ENCODE measurements at places on chromosomes 2 and 18.

DNA sequence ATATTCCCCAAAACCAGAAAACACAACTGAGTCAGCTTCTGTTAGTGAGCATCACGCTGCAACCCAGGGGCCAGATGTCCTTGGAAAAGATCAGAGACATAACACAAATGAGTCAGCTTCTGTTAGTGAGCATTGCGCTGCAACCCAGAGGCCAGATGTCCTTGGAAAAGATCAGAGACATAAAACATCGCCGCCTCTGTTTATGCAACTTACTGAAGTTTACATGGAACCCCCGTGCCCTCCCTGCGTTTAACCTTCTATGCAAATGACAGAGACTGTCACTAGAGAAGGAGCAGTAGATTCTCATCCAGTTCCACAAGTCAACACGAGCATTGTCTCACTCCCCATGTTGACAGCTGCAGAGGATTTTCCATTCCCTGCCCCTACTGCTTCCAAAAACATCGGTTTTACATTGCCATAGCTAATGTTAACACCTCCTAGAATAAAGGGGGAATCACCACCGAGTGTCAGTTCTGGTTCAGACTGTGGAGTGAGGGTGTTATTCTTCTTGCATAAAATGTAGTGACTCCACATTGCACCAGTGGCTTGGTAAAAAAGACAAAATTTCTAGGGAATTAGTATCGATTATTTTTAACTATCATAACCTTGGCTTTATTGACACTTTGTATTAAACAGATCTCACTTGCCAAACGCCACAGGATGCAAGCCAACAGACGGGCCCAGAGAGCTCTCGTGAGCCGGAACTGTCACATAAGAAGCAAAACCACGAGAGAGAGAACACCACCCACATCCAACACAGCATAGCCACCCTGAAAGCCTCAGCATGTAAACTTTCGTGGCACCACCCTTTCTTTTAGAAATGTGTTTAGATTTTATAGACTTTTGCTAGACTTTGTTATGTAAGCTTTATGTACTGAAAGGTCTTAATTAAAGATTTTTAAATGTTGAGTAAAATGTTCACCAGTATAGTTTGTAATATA, 87.7 kb downstream of the SH3YL1 start:
- DNase-seq, result no peak

DNA sequence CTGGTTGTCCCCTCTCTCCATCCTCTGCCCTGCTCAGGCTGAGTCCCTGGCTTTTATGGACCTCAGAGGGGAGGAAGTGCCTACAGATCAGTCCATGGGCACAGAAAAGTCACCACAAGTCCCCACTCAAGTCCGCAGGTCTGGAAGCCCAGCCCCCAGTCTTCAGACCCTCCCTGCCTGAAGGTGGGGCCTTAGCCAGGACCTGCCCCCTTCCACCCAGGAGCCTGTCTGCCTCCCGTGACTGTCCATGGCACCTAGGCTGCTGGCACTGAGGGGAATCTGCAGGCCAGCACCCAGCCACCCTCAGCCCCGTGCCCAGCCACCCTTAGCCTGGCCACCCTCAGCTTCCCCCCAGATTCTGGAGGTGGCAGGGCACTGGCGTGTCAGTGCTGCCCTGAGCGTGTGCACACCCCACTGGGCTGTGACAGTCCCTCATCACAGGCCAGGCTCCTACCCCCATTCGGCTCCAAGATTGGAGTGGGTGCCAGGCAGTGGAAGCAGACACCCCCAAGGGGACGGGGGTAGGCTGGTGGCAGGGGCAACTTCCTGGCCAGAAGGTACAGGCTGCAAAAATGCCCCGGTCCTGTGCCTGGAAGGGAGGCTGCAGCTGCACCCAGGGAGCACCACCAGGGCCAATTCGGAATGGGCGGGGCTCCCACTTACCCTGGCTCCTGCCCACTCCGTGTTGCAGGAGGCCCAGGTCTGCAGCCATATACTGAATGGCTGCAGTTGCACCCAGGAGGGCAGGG, 154.7 kb upstream of the RMP24 start:
- DNase-seq, result no peak

DNA sequence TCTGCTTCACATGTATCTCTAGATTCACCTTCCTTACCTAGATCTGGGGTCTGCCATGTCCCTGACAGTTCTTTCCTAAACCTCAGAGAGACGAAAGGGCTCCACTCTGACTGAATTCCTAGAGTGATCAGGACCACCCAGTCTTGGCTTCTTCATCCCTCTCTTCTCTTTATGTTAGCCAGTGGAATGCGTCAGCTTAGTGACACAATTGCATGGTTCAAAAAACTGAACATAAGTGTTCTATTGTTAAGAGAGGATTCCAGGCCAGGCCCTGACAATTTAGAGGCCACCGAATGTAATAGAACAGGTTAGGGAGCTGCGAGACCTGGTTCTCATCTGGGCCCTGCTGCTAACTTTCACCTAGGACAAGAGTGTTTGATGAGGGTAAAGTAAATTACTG, 10.0 kb downstream of the PRELID3A start:
- no peak for DNase-seq

DNA sequence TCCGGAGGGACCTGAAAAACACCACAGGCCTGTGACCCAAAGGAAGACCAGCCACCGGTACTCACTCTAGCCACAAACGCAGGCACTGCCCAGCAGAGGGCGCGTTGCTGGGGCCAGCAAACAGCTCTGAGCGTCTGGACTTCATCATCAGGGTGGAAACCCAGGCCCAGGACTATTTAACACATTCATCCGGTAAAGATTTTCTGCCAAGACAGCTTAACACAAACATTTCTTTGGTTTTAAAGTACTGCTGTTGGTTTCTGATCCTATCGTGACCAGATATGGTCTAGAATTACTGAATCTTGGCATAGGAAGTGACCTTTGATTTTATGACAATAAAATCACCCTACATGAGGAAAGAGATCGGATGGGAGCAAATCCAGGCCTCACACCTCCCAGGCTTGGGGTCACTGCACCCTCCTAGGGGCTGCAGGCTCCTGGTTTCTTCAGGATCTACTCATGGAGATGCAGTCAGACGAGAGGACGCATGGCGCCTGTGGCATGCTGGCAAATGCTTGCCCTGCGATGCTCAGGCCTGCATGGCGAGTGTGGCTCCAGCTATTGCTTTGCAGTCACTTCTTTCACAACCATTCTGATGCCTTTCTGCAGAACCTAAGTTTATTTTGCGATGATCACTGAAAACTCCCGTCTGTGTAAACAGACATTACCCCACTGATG, 130.4 kb downstream of the COL4A4 start:
- DNase-seq, result no peak

DNA sequence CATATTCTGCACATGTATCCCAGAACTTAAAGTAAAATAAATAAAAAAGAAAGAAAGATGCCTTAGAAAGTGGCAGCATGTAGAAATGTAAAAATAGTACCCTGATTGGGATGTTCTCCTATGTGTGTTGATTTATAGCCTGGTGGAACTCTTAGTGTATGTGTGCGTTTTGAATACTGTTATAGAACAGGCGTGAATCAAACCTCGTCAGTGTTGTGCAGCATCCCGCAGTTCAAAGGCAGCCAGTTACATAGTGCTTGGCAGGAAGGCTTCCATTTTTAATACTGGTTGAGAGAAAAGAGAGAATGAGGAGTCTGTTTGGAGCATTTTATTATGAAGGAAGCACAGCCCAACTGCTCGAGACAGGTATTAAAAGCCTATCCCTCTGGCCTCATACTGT, 49.4 kb downstream of the TANC1 start:
- no peak for DNase-seq

DNA sequence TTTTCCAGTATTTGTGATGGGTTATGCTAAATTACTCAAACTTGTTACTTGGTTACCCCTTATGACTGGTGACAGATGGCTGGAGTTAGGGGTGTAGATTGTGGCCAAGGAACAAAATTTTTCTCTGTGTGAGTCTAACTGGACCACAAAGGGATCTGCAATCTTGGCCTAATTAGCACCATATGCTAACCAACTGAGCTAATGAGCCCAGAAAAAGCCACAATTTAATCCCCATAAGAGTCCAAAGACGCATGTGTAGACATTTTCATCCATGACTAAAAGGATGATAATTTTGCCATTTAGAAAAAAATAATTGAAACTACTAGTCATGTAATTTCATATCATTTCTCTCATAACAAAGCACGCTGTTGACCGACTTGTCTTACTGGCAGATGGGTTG, 151.2 kb downstream of the ABCA12 start:
- no peak for DNase-seq

DNA sequence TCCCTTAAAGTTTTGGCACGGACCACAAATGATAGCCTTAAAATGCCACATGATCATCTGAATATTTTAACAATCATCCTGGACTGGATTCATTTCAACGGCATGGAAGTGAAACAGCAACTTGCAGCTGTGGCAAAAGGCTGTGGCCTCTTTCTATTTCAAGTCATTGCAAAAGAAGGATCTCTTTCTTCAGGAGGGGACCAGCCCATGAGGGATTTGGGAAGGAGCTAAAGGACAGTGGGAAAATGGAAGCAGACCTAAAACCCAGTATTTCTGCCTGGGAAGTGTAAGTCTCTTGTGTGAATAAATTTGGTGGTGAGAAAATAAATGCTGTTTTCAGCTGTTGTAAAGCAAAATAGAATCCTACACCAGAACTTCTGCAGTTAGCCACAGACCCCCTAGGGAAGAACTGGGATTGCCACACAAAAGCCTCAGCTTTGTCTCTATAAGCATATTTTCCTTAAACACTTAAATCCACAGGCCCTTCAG, 107.3 kb upstream of the ZFP36L2 start:
- no peak for DNase-seq

DNA sequence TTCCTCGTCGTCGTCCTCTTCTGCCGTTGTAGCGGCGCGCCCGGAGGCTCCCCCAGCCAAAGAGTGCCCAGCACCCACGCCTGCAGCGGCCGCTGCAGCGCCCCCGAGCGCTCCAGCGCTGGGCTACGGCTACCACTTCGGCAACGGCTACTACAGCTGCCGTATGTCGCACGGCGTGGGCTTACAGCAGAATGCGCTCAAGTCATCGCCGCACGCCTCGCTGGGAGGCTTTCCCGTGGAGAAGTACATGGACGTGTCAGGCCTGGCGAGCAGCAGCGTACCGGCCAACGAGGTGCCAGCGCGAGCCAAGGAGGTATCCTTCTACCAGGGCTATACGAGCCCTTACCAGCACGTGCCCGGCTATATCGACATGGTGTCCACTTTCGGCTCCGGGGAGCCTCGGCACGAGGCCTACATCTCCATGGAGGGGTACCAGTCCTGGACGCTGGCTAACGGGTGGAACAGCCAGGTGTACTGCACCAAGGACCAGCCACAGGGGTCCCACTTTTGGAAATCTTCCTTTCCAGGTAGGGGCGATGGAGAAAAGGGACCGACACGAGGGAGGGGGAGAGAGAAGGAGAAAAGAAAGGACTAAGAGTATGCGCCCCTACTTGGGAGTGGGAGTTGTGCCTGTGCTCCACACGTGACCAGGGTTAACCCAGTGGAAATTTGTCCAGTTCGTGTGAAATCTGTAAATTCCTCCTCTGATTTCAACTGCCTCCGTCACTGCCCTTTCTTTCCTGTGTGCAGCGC, 800 bp downstream of the HOXD13 start:
- DNase-seq, result no peak

- DNase-seq, result no peak
Measured at GRCh38 chr2:68767031-68767961, 32.7 kb downstream of the ARHGAP25 start.
